A549 treated with Mapracorat at 1 μM for 4 hours (cell line): ENCODE measurements at places on chromosomes 2 and 18. TPM values are rescaled to one million over a fixed set of nuclear protein-coding genes. Genes with fewer than 3 reads are reported as not detected.

Gene PPP1CB
- total RNA-seq: 104 to 144 TPM (median 130 TPM) in 5 replicates

Gene C2orf80
- not detected in 5 replicates for total RNA-seq

Gene XRCC5
- total RNA-seq: 169 to 199 TPM (median 184 TPM) in 5 replicates

Gene HOXD3
- 0.20 to 0.30 TPM in 2 of 5 replicates, not detected in the others for total RNA-seq

Gene IL1F10
- not detected in 5 replicates for total RNA-seq

Gene SLC8A1
- total RNA-seq: 0.26 to 0.36 TPM (median 0.34 TPM) in 5 replicates

Gene PDCD1
- total RNA-seq: not detected in 5 replicates

Gene LRRC30
- total RNA-seq: not detected in 5 replicates

Gene GALNT3
- total RNA-seq: not detected in 5 replicates

Gene RAD51AP2
- not detected in 5 replicates for total RNA-seq

Gene NRP2
- 85.8 to 152 TPM (median 139 TPM) in 5 replicates for total RNA-seq

Gene ASPRV1
- total RNA-seq: 0.19 to 0.27 TPM (median 0.23 TPM) in 5 replicates
